ENCODE measurements at places on chromosomes 4 and X.
A peak's percentile ranks its signal among the peaks of the same experiment; 100 is the strongest.

- no peak for DNase-seq
Measured at GRCh38 chrX:18119856-18120255, 100.8 kb downstream of the BEND2 start.

GRCh38 chr4:99485212-99485611 lies 25.6 kb upstream of the C4orf17 start:
- no peak for DNase-seq

- peak; percentile 15 for DNase-seq
Measured at GRCh38 chrX:69493193-69493592, 10.9 kb upstream of the NALF2 start.

- DNase-seq: no peak
Measured at GRCh38 chrX:154360155-154360713, 14.2 kb downstream of the FLNA start.

- no peak for DNase-seq
Measured at GRCh38 chr4:7829652-7830580, 109.7 kb downstream of the AFAP1 start.

DNA sequence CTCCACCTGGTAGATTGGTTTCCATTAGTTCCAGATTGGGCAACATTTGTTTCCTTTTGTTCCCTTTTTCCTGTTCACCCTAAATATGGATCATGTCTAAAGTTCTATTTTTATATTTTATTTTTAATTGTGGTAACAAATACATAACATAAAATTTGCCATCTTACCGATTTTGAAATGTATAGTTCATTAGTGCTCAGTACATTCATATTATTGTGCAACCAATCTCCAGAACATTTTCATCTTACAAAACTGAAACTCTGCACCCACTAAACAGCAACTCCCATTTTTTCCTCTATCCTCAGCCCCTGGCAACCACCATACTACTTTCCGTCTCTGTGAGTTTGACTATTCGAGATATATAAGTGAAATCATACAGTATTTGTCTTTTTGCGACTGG lies 14.2 kb upstream of the RPS6KA3 start:
- no peak for DNase-seq

DNA sequence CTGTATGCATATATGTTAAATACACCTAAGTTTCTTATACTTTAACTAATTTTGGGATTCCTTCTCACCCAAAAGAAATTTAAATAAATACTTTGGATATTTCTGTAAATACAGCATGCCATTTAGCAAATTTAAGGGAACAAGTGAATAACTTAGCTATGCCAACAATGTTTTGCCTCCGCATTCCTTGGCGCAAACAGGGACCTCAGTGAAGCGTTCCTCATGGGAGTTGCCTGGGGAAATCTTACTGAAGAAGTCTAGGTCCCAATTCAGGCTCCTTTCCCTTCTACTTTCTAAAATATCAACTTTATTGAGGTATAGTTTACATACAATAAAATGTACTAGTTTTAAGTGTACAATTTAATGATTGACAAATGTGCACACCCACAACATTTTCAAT lies 25.0 kb downstream of the COL4A5 start:
- DNase-seq: no peak

DNA sequence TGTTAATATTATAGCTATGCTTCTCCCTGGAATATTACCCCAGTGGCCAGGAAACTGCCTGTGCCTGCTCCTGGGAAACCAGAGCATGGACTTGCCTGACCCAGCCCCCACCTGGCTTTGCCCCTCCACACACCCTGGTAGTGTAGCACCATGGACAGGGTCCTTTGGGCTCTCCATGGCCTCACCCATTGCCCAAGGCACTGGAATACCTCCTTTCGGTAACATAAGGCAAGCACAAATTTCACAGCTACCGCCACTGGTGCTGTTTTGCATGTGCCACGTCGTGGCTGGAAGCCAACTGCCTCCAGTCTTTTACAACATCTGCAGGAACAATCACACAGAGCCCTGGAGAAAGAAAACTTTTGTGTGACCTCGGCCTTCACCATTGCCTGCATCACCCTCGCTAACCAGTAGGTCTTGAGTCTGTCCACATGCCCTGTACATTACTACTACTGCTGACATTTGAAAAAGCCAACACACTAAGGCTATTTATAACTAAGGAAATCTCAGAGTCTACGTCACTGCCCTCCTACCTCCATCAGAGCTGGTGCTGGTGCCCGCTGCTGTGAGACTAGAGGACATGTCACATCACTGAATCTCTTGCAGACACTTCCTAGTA lies 47.7 kb downstream of the HPGD start:
- no peak for DNase-seq

DNA sequence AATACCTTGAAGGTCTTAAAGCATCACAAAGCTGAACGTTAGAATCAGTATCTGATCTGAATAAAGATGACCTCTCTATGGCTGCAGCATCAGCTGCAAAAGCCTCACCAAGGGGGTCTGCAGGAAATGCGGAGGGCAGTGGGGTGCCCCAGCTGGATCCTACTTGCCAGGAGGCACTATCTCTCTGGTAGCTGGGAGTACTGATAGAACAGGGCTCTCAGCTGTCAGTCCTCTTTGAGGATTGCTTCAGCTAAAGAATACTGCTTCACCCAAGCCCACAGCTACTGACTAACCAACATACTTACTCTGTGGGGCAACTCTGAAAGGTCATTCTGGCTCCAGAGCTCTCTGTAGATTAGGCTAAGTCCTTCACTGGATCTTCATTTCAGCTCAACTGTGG lies 112.5 kb upstream of the ZFP42 start:
- DNase-seq: no peak

GRCh38 chrX:97026406-97026805 lies 142.7 kb downstream of the RPA4 start:
- DNase-seq: no peak

GRCh38 chr4:57163530-57164459 lies 53.6 kb upstream of the IGFBP7 start:
- DNase-seq: peak; percentile 71

DNA sequence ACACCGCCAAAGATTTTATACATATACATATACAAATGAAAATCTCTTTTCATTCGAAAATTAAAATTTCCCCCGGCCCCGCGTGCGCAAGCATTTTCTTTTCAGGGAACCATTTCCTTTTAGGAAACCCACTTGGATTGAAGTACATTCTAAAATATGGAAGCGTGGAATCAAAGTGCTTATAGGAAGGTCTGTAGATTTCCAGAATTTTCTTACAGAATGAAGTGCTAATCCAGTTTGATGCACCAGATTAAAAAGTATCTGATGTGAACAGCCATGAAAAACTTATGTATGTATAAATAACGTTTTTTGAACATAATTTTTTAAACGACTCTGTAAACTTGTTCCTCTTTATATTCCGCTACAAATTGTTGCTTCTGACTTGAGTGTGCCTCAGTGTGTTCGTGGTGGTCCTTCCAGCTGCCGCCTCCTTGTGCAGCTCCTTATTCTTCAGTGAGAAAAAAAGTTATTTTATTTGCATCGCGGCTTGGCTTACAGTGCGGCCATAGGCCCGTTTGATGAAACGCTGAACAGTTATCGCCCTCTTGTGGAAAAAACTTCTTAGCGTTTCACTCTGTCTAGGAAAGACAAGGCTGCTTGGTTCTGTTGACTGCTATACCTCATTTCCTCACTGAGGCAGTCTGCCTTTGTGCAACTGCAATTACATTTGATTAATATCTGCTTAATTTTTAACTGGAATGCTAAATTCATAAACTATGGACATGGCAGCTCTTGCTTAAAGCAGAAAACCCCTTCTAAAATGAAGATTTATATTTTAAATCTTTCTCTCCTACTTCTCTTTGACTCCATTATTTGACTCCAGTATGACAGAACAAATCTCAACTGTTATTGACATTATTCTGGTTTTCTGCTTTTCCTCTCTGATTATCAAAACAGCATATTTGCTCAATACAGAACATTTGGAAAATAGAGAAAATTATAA lies 4.7 kb upstream of the NKX6-1 start:
- no peak for DNase-seq

- DNase-seq: no peak
Measured at GRCh38 chr4:173319696-173320095, 14.5 kb downstream of the HMGB2 start.

GRCh38 chr4:140756319-140757231 lies at the start of gene TBC1D9:
Gene TBC1D9, minus strand, starts transcription at chr4:140756385. Its CDS starts 340 bp downstream, at chr4:140756045.
- no peak for DNase-seq

GRCh38 chr4:134422776-134423175 lies 221.2 kb upstream of the PABPC4L start:
- no peak for DNase-seq

DNA sequence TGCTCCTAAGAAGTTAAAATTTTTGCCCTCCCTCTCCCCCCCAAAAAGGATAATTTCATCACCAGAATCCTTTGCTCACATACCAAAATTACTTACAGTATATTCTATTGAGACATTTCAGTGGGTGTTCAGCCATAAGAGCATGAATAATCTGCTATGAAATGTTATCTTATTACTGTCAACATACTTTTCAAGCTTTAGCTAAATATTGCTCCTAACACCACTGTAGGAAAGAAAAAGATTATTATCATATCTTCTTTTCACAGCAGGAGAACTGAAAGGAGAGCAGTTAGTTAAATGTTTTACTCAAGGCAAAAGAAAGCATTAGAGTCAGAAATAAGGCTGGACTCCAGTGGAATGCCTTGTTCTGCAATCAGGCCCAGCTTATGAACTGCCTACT lies 231.0 kb upstream of the GYPA start:
- DNase-seq: no peak

DNA sequence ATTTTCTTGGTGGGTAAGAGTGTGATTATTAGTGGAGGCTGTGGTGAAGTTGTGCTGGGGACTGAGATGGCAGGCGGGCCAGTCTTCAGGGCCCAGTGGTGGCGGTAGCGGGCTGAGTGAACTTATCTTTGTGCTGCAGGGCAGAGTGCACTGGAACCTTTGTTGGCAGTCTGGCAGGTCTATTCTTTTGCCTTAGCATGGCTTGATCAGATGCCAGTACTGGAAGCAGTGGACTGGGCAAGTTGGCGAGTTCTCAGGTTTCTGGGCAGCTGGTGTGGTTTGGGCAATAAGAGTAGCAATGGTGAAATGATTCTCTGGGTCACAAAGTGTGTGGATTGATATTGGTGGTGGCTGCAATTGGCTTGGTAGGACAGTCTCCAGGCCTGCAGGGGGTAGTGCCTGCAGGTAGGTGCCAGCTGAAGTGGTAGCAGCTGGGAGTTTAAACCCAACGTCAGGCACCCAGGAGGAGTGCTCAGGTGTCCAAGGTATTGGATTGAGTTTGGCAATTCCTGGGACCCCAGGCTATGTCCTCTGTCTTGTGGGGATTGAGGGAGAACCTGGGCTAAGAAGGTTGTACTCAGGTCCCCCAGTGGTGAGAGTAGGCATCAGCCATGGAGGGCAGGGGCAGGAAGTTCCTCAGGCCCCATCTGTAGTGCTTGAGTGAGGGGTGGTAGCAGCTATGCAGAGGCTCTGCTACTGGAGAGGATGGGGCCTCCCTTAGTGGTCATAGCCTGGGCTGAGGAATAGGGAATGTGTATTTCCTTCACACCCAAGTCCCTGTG lies 34.9 kb upstream of the SLC25A14 start:
- no peak for DNase-seq

DNA sequence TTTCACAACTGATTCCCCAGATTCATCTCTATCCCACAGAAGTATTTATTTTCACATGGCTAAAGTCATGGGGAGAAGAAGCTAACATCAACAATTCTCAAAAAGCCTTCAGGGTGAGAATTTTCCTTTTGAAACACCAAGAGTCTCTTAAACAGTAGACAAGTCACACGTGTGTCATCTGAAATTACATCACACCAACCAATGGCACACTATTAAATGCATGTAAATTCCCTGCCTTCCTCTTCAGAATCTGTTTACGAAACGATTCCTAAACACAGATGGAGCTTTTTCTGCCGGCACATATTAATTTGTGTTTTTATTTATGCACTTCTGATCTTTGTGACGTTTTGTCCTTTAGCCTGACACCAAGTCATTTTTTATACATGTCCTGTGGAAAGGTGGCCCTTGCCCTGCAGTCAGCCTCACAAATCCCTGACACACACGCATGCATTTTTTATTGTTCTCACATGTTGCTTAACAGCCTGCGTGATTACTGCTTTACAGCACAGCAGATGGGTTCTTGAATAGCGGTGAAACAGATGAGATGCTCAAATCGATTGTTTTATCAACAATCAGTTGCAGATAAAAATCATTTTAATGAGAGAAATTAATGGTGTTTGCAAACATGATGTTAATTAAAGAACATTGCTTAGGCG lies 735.9 kb upstream of the TENM3 start:
- DNase-seq: no peak

DNA sequence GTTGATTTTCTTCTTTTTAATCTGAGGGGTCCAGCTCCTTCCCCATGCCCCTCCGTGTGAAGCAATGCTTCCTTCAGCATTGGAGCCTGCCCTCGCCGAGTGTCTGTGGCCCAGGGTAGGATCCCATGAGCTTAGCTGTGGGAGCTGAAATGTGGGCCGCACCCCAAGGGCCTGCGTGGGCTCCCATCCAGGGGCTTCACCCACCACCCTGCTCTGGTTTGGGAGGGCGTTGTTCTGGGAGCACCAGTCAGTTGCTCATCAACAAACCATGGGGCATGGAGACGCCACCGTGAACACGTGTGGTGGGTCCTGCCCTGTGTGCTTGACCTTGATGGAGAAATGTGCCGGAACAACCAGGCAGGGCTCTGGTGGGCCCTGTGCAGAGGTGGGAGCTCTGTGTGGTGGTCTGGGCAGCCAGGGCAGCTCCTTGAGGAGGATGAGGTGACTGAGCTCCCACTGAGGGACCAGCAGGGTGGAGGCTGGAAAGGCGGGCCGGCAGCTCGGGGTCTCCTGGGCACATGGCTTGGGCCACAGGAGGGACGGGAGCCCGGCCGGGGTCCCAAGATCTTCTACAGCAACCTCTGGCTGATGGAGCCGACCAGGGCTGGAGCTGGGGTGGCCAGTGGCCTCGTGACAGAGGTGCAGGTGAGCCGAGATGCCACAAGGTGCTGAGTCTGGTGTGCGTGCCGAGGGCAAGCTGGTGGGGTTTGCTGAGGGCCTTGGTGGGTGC lies 39.6 kb upstream of the NKX1-1 start:
- DNase-seq: no peak

DNA sequence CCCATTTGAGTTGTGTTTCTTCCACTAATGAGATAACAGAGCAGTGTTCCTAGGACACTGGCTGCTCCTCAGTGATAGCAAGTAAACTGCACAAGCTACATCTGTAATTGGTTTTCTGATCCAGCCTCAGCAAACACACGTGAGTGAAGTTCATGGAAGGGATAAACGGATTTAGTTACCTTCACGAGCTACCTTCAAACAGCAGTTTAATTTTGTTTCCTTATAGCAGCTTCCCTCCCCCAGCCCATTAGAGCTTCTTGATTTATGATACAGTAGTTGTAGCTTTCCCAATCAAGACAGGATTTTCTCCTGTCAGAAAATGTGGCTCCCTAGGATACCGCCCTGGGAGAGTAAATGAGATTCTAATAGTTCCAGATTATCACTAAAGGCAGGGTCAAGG lies 634.2 kb upstream of the FAT1 start:
- no peak for DNase-seq

GRCh38 chrX:135391734-135392133 lies 30.0 kb upstream of the SMIM10L2A start:
- no peak for DNase-seq

- DNase-seq: no peak
Measured at GRCh38 chr4:148124512-148124911, 317.7 kb downstream of the NR3C2 start.

Data from stimulated activated CD4-positive, alpha-beta T cell treated with anti-CD3 and anti-CD28 coated beads, Interleukin-1b, Interleukin-23, amount 100 ng/mL, for 48 hours (primary cell).